NCI-H2081 (cell line): ENCODE measurements at places on chromosomes 6 and 20.

GRCh38 chr20:45258664-45259063, 4.3 kb upstream of the SLPI start:
- DNase-seq: no peak

DNA sequence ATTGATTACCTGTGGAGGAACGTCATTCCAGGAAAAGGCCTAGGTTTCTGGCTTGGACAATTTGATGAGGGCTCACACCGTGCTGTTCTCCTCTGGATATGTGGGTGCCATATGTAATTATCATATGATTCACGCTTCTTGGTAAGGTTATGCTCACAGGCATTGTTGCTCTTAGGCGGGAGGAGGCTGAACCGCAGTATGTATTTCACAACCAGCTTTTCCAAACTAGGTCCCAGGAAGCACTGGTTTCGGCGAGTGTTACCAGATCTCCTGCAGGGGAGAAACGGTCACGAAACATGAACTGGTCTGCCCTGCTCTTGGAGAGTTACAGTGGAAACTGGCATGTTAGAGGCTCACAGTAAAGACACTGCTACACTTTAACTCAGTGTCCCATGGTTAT, 793 bp upstream of the FAM50B start:
- DNase-seq: no peak

GRCh38 chr20:21089391-21089790, 16.8 kb downstream of the LINC00237 start:
- DNase-seq: peak; percentile 44

DNA sequence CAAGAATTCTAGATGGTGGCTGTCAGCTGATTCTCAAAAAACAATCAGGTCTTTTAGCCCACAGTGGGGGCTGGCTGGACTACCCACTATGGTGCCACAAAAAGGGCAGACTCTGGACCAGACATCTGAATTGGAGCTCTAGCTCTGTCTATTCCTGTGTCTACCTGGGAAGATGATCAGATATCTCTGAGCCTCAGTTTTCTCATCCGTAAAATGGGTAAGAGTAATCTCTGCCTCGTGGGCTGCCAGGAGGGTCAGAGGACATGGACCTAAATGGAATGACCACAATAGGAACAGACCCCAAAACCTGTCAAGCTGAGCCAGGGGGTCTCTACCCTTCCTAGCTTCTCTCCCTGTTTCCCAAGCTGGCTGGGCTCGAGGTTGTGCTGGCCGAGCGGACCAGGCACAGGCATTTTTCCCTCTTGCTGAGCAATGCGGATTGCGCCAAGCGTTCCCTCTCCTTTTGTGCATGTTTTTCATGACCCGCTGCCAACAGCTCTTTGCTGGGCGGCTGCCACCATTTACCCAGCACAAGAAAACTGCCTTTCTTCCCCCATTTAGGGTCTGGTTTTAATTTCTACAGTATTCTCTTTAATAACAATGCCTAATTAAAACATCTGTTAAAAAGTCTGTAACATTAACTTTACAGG, 74.7 kb upstream of the MAFB start:
- DNase-seq: no peak

GRCh38 chr6:128494440-128494839, 26.0 kb downstream of the PTPRK start:
- no peak for DNase-seq
